Muscle of back (tissue), 13 donors: ENCODE measurements at places on chromosomes 11 and 22.

DNA sequence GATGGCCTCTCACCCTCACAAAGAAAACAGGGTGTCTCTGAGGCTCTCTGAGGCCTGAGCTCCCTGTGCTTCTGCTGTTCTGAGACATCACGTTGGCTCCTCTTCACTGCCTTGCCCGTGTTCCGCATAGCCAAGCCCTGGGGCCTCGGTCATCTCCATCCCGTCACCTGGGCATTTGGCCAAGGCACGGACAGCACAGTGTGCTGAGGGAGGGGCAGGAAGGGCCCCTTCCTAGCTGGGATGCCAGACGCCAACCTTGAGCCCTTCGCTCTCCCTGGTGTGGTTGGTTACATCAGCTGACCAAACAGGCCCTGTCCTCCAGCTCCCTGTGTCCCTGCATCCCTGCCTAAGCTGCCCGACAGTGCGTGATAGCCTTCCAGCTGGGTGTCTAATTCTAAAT lies 25.9 kb downstream of the MOV10L1 start:
- DNase-seq, result no peak

DNA sequence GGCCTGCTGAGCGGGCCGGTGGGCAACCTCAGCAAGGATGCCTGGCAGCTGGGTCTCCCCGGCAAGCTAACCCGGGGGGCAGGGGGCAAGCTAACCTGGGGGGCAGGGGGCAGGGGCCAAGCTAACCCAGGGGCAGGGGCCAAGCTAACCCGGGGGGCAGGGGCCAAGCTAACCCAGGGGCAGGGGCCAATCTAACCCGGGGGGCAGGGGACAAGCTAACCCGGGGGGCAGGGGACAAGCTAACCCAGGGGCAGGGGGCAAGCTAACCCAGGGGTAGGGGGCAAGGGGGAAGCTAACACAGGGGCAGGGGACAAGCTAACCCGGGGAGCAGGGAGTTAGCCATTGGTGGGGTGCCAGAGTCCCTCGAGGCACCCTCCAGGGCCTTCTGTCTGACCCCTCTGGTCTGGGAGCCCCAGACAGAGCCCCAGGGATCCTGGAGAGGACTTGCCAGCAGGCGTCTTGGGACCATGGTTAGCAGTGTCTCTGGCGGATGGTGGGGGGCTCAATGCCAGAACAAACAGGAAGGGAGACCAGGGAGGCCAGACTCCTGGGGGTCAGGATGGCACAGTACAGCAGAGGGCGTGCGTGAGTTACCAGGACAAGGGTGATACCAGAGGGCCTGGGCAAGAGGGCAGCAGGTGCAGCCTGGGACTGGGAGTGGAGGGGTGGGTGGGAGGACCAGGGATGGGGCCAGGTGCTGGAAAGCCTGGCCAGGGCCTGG lies 16.1 kb downstream of the IGF2 start:
- DNase-seq, result no peak

- no peak for DNase-seq
Observed at GRCh38 chr11:108872781-108873291, 208.0 kb downstream of the DDX10 start.

- DNase-seq, result no peak
Observed at GRCh38 chr11:119504371-119504770, 81.4 kb upstream of the THY1 start.

DNA sequence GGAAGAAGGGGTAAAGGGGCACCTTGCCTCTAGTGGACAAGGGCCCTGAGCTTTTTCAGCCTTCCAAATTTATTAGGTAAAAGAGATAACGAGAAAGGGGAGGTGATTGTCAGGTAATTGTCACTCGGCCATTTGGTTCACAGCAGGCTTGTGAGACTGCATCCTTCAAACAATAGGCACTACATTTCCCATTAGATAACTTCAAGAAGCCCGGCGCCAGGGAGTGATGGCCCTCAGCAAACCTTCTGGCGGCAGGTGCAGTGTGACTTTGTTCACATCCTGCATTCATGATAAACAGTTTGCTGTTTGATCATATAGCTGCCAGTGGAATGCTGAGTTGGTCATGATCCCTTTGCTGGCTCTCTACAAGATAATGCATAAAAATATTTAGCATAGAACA lies 185.1 kb downstream of the CWF19L2 start:
- DNase-seq, result no peak

DNA sequence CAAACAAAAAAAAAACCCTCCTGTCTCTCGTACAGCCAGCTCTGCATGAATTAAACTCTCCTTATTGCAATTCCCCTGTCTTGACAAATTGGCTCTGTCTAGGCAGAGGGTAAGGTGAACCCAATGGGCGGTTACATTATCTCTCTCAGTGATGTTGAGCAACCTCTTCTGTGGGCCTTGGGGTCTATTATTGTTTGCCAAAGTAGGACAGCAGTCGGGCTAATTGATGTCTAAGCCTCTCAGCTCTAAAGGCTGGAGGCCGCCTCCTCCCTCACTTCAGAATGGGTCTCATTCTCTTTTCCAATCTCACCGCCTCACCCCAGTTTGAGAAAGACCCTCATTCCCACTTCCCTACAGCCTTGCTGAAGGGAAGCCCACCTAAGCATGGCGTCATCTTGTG lies 1.3 kb upstream of the SLC25A45 start:
- no peak for DNase-seq

DNA sequence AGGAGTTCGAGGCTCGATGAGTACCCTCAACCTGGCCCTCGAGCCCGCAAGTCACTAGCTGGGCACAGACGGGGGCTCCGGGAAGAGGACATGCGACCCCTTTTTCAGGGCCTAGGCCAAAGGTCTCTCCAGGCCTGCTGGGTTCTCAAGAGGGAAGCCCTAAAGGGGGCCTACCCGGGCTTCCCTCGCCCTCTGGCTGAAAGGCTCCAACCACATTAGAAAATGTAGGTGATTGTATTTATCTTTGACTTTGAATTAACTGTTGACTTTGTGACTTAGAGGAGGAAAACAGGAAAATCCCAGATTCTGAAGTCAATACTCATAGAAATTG lies 7.3 kb upstream of the PAX6 start:
- DNase-seq, result no peak

GRCh38 chr22:37248251-37248650 lies 4.2 kb upstream of the RAC2 start:
- DNase-seq, result no peak

- no peak for DNase-seq
Observed at GRCh38 chr11:132942611-132943356, 589.5 kb downstream of the OPCML start.

GRCh38 chr11:119709638-119710346 lies 19.2 kb downstream of the NECTIN1 start:
- peak; percentile 74 for DNase-seq
